Mesenchymal stem cell (in vitro differentiated cells and primary cell): ENCODE measurements at places on chromosomes 1 and 21.

GRCh38 chr1:244496186-244496585 lies 35.1 kb downstream of the CATSPERE start:
- DNase-seq: no peak

DNA sequence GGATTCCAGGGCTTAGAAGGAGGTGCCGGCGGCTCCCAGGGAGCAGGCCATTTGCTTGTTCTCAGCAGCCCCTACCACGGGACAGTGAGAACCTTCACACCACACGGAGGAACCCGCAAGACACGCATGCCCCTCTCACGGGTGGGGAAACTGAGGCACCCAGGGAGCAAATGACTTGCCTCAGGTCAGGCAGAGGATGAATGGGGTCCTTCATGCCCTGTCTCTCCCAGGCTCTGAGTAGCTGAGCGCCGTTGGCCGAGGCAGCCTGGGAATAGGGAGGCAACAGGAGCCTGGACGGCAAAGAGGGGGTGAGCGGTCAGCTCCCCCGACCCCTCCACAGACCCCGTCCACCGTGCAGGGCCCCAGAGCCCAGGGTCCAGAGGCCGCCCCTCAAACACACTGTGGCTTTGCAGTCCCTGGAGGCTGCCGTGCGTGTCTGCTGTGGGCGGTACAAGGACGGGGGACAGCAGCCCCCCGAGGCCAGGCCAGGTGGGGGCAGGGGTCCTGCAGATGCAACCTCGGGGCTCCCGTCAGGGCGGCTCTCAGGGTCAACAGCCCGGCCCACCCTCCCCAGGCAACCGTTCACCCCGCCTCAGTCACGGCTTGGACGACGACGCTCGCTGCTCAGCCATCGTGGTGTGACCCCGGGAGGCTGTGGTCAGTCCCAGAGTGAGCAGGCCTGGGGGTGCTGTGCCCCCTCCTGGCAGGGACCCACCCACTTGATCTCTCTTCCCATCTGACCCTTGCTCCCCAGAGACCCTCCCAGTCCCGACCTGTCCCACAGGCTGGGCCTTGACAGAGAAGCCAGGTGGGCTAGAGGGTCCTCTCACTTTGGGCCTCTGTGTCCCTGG lies 15.8 kb upstream of the COL6A2 start:
- DNase-seq: no peak

DNA sequence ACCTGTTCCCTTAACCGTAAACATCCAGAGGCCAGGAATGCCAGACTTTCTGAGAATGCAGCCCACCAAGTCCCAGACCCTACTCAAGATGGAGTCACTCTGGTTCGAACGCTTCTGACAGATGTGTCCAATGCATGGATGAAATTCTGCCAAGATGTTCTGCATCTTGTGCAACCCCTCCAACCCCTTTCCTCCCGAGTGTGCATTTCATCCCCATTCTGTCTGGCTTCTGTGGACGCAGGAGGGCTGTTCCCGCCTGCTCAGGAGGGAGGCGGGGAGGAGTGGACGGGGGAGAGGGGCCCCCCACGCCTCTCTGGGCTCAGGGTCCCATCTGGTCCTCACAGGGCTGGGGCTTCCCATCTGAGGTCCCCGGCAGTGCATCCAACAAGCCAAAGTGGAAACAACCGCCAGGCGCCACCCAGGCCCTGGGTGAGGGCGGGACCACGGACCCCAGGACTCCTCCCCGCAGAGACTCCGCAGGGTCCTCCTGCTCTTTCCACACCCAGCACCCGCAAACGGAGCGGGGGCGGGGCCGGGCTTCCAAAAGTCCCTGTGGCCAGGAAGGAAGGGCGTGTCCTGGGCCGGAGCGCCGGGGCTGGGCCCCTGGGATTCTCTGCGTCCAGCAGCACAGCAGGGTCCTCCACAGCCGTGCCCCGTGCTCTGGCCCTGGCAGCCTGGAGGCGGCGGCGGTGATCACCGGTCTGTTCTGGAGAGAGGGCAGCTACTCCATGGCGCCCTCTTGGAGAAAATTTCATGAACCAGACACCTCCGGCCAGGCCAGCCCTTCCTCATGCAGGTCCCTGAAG lies 27.8 kb upstream of the SUMO3 start:
- peak; percentile 67 for DNase-seq

DNA sequence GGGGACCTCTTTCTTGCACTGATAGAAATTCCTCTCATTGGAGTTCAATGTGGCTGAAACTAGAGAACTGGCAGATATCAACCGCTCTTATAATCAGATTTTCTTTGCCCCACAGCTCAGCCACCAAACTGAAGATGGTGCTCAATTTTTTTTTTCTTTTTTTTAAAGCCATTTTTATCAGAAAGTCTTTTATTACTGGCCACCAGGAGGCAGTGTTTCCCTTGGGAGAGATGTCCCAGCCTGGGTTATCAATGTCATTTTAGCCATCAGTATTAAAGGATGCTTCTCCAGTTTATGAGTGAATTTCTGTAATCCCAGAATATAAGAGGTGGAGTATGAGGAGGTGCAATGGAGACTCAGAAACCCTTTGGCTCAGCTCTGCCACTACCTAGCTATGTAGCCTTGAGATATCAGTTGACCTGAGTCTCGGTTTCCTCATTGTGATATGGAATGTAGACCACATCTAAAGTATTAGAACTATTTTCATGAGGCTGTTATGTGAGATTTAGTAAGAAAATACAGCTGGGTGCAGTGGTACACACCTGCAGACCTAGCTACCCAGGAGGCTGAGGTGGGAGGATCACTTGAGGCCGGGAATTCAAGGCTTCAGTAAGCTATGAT lies 27.6 kb downstream of the CD244 start:
- DNase-seq: peak; percentile 17

DNA sequence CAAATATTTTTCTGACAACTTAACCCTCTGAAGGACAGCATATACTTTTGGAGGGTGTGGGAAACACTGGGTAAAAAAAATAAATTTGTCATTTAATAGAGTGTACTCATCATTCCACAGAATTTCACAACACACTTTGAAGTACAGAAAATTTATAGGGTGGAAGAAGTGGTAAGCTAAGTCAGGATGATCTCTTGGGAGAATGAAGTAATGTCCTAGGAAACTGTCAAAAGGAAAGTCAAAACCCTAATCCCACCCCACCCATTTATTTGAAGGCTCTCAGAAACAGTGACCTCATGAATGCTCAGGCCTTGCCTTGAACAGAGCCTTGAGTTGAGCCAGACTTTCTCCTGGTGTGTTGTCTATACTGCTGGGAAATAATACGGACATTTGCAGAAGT lies 7.3 kb upstream of the UAP1 start:
- peak; percentile 37 for DNase-seq

- peak; percentile 68 for DNase-seq
Measured at GRCh38 chr1:183416850-183417771, 1.1 kb downstream of the NMNAT2 start.

- peak; percentile 96 for DNase-seq
Measured at GRCh38 chr21:34614628-34615486, at the start of gene RCAN1. Gene RCAN1, minus strand, starts transcription at chr21:34615113. Its CDS starts 102 bp downstream, at chr21:34615011.

- no peak for DNase-seq
Measured at GRCh38 chr1:212503714-212504113, 71.0 kb downstream of the NENF start.

DNA sequence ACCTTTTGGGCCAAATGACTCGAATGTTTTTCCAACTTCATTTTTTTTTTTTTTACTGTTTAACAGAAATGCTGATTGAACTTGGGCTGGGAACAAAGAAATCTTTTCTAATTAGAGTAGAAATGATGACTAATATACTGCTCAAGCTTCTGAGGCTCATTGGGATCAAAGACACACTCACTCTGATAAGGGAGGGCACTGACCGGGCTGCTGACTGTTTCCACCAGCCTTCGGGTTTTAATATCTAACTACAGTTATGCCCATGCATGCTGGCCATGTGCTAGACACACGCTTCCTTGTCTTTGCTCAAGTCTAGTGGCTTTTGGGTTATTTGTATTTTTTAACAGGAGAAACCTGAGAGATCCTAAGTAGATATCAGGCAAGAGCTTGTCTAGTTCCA lies 16.8 kb downstream of the ZBTB18 start:
- no peak for DNase-seq

- no peak for DNase-seq
Measured at GRCh38 chr1:24886241-24886640, 43.8 kb downstream of the RUNX3 start.

- DNase-seq: no peak
Measured at GRCh38 chr1:159473335-159473734, 33.8 kb downstream of the OR10J1 start.

DNA sequence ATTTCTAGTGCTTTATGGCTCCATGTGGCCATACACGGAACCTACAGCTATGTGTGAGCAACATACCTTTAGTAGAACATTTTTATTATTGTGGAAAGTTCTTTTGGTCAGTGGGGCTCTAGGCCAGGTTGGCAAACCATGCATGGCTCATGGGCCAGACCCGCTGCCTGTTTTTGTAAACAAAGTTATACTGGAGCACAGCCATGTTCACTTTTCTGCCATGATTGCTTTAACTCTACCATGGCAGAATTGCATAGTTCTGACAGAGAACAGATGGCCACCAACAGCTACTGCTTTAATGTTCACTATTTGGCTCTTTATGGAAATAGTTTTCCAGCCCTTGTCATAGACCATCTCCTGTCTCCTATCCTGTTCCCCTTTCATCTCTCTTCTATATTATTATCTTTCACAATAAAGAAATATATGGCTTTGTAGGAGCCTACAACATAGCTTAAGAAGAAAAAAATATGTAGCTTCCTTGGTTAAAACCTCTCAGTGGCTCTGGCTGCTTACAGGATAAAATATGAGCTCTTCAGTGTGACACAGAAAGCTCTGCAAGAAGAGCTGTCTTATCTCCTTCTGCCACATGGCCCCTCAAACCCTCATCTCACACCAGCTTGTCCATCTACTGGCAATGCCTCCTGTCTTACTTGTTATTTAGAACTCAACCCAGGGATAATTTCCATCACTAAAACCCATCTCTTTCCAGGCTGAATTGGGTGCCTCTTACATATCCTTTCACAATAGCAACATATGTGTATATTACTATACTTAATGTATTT lies 54.6 kb upstream of the RWDD3 start:
- peak; percentile 4 for DNase-seq

DNA sequence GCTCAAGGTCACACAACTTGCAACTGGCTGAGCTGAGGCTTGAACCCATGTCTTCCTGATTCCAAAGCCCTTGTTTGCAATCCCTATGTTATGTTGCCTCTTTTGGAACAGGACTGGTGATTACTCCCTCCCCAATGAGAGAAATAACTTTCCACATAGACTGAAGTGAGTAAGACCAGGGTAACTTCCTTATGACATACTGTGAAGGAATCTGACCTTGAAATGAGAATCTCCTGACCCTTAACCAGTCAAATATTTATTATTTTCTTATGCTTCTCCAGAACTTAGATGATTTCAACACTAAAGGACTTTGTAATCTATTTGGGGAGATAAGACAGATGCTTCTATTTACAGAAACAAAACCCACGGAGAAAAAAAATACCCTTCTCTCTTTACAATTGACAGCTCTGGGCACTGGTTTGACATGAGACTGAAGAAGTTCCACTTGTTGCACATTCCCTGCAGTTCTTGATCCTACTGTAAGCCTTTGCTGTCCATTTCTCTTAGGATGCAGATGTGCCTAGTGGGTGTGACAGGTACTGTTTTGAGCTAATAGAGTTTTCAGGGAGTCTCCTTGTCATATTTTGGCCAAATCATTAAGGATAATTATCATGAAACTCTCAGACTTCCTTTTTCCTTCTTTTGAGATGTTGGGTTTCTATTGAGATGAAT lies 3.9 kb upstream of the RPTN start:
- DNase-seq: peak; percentile 14

DNA sequence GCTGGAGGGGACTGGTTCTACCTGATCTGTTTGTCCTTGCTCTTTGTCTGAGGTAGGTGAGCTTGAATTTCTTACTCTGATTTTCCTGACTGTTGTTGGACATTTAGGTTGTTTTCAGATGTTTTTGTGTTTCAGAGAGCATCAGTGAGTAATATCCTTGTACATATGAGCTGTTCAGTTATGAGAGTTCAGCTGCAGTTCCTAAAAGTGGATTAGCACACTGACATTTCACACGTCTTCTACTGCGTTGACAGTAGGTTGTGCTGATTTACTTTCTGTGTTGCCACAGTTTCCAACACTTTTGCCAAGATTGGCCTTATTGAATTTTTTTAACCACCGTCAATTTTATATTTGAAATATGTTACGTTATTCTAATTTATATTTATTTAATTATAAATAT lies 27.7 kb downstream of the CXADR start:
- no peak for DNase-seq

DNA sequence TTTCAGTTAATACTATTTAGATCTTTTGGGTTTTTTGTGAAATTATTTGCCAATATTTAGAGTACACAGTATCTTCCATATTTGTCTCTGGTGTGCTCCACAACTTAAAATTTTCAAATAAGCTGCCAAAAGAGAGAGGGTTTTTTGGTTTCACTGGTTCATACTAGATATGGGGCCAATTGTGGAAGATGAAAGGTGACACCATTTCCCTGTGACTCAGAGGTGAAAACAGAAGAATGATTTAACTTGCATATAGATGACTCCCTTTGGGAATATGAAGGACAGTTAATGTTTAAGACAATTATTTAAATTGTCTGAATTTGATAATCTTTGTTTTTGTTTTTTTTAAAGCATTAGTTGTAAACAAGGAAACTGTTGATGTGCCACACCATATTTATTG lies 37.5 kb downstream of the IVNS1ABP start:
- no peak for DNase-seq

DNA sequence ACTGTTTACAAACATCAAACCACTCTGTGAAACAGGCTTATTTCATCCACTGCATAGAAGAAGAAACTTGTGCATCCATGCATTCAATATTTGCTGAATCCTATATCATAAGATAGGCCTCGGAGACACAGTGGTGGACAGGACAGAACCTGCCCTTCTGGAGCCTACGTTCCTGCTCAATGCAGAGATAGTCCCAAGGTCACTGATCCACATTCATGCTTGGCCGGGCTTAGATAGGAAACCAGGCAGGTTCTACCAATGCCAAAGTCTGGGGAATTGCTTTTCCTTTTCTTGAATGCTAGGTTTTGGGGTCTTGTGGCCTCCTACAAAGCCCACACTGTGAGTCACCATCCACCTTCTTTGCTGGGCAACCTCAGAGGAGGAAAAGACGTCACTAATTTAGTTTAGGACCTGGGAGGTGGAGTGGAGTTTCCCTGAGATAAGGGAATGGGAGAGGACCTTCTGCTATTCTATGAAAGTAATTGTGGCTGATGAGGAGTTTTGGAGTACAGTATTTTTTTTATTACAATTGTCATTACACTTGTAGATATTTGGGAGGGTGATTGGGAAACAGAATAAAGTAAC lies 99.7 kb upstream of the CD34 start:
- no peak for DNase-seq

- no peak for DNase-seq
Measured at GRCh38 chr1:45304311-45305081, 22.2 kb upstream of the HPDL start.

DNA sequence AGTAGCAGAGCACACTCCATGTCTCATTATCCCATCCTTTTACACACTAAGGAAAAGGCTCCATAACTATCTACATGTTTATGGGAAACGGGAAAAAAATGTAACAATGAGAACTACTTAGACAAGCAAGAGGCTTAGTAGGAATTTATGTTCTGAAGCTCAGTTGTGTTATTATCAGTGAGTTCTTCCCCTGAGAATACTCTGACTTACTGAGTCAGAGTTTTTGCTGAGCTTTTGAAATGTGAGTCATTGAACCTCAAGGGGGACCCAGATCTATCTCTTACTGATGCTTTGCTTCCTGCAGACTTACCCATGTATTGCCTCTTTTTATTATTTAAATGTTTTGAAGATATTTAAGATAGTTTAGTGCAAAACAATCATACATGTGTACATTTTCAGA lies 20.1 kb downstream of the CFHR5 start:
- DNase-seq: peak; percentile 51

- DNase-seq: no peak
Measured at GRCh38 chr1:30324251-30325084, 398.9 kb downstream of the MATN1 start.

- DNase-seq: no peak
Measured at GRCh38 chr1:2379733-2380404, 11.5 kb downstream of the MORN1 start.
